Peyer's patch (tissue), 4 donors: ENCODE measurements at places on chromosomes 7 and 10. TPM values are rescaled to one million over a fixed set of nuclear protein-coding genes. Genes with fewer than 3 reads are reported as not detected.

Gene AKR1C4
- 1.1 TPM for total RNA-seq

Gene ARID5B
- 167 TPM for total RNA-seq

Gene A1CF
- 22.3 TPM for total RNA-seq

Gene GFRA1
- total RNA-seq = 4.1 TPM

Gene TAF5
- 7.0 TPM for total RNA-seq

Gene PNLIPRP1
- not detected for total RNA-seq

Gene GIMAP5
- total RNA-seq = 47.0 TPM

DNA sequence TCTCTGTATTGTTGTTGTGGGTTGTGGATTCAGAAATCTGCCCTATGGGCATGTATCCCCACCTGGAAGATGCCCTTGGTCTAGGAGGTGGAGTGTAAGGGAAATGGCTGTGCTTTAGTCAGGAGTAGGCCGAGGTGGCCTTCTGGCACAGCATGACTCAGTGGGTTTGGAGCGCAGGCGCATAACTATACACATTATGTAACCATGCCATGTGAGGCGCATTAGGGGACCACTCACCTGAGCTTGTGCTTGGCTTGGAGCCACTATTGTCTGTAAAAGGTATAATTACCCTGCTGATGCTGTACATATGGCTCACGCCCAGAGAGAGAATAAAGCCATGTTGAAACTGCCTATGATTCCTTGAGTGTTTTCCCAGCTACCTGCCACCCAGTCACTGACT lies 20.6 kb upstream of the ADAMTS14 start:
- DNase-seq = no peak

DNA sequence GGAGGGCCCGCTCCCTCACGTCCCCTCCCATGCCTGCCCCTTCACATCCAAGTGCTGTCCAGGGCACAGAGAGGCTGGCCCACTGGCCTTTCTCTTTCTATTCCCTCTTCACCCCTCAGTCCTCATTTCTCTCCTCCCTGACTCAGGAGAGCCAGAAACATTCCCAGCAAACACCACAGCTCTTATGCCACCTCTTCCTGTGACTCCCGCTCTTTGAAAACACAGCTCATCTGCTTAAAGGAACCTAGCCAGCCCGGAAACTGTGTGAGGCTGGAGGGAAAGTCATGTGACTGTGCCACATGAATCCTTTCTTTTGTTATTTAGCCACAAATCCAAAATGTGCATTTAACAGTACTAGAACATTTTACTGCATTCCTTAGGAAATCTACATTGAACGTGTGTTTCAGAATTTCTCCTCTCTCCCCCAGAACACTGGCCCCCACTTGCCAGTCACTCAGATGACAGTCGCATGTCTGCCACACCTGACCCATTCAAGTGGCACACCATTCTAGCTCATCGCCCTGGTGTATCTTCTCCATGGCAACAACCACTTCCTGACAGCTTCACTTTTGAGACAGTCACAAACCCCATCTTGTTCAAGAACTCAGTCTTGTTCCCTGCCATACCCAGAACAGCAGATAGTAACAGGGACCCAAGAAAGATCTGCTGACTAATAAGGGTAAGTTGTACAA lies 42.8 kb downstream of the GRB10 start:
- no peak for DNase-seq

DNA sequence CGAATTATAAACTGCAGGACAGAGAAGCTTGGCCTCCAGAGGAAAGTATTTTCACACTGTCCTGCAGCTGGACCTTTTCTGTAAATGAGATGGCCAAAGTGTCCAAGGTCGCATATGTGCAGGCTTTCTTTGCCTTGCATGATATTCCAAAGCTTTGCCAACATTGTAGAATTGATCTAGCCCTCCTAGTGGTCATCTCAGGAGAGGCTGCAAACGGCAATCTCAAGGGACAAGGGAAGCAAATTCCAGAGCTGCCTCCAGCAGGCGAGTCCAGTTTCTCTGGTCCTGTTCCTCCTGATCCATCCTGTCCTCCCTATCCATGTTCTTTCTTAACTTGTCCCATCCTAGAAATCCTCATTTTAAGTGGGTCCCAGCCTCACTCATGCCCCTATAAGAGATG lies 373.4 kb upstream of the PCDH15 start:
- no peak for DNase-seq

DNA sequence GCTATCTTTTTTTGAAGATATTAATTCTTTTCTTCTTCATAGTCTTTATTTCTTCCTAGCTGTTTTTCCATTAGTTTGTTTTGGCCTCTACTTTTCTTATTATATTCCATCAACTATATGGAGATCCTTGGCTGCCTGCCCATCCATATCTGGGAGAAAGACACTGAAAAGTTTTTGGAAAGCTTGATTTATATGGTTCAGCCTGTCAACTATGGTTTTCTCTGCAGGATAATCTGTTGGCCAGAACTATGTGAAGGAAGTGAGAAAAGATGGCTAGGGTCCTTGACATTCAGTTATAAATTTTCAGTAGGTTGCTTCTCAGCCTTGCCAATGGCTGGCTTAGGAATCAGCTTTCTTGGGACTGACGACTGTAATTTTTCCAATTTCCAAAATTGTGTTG lies 10.0 kb upstream of the CDK14 start:
- DNase-seq = no peak

DNA sequence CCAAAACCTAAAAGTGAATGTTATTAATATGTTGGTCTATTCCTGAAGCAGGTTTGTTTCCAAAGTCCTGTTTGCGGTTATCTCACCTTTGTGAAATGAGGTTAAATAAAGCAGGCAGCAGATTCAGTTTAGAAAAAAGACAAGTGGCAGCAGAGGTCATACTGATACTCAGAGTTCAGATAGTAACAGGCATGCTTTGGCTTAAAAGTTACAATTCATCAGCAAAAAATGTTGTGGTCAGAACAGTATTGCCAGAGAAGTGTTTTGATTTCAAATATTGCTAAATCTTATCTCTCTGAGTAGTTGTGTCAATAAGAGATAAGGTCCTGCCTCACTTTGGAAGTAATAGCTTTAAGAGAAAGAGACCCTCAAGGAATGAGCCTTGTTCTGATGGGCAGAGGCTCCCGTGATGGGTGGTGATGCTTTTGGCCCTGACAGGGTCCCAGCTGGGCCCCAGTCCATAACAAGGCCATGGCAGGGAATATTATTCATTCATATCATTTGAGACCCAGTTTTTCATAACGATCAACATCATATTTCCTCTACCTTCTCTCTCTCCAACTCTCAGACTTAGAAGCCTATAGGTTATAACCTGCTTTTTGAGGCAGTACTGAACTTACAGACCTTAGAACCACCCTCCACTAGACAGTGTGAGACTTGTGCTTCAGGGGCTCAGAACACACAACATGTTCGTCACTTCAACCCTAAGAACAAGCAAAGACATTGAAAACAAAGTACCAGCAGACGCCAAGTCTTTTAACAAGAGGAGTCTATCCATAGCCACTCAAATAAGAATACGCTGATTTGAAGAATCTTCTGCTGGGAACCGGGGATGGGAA lies 58.5 kb upstream of the AHR start:
- DNase-seq = no peak

DNA sequence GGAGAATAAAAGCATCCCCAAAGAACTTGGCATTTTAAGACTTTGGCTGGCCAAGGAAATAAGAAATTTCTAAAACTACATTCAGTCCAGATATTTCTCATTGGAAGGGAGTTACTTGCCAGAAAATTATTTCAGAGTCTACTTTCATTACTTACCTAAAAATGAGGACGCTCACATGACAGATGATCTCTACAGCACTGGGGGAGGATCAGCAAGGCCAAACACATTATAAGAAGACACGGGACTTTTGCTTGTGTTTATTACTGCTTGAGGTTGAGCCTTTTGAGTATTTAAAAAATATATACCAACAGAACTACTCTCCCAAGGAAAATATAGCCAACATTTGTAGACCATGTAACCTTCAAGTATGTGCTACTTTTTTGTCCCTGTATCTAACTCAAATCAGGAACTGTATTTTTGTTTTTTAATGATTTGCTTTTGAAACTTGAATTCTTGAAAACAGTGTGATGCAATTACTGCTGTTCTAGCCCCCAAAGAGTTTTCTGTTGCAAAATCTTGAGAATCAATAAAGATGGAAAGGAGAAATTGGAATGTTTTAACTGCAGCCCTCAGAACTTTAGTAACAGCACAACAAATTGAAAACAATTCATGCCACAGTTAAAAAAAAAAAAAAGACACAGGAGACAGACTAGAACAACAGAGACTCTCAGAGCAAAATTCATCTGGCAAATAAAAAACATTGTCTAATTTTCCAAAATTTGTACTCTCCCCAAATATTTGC lies 128.1 kb downstream of the ZNF438 start:
- DNase-seq = no peak

GRCh38 chr7:127474457-127474856 lies 81.9 kb upstream of the ZNF800 start:
- DNase-seq = no peak

- DNase-seq = no peak
Measured at GRCh38 chr7:29009947-29010346, 51.8 kb upstream of the TRIL start.

- DNase-seq = no peak
Measured at GRCh38 chr7:117955046-117955445, 81.8 kb upstream of the CTTNBP2 start.

DNA sequence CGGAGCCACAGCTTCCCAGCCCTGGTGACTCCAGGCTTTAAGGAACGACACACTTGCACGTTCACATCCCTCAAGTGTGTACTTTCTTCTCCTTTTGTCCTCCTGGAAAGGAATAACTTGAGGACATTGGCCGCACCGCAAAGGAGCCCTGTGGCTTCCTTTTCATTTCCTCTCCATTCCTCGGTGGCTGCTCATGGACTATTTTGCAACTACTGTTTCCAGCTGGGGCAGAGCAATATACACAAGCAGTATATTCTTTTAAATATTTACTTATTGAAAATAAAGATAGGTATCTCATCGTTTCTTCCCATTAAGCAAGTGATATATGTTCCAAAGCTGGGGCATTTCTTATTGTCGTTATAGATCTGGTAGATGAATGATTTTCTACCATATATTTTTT lies 97.2 kb upstream of the LYZL1 start:
- DNase-seq = no peak

GRCh38 chr7:47721670-47722069 lies 139.8 kb upstream of the TNS3 start:
- DNase-seq = no peak

DNA sequence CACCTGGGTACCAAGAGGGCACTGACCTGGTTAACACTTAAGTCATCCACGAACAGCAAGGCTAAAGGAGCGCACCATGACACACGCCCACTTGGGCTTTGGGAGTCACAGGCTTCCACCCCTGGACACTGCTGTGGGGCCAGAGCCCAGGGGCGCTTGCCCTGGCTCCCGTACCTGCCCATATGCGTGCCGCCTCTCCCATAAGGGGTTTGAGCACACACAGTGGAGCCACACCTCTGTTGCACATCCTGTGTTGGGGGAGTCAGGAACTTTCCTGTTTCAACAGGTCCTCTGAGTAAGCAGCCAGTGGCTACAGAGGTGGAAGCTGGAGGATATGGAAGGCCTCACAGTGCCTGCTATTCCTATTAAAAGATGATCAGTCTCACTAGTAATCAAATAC lies 152.0 kb downstream of the REEP3 start:
- DNase-seq = no peak

DNA sequence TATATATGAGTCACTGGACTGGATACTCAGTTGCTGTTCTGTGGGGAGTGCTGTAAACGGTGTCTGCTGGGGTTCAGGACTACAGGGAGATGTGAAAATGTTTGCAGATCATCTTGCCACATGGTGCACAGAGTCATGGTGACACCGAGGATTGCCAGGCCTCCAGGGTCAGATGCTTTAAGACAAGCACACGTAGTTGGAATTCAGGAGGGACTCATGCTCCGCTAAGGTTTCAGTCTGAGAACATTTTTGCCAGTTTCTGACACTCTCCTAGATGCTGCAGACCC lies 211.3 kb downstream of the CXCL12 start:
- DNase-seq = no peak

- DNase-seq = no peak
Measured at GRCh38 chr10:74186678-74187077, 35.7 kb downstream of the ADK start.

GRCh38 chr7:100095704-100096103 lies 5.5 kb downstream of the MCM7 start:
- no peak for DNase-seq

DNA sequence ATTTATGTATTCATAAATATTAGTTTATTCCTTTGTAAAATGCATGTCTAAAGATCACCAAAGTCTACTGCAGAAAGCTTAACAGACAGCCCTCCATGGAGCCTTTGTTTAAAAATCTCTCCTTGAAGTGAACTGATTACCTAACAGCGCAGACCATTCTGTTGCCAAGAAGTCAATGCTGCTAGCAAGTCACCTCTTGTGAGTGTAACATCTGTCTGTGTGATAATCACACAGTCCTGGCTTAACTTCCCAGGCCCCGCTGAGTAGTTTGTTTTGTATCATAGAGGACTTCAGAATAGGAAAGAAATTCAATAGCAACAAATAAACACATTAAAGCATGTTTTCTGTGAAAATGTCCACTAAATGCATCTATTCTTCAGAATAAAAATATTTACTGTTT lies 435.3 kb upstream of the IGFBP3 start:
- no peak for DNase-seq

DNA sequence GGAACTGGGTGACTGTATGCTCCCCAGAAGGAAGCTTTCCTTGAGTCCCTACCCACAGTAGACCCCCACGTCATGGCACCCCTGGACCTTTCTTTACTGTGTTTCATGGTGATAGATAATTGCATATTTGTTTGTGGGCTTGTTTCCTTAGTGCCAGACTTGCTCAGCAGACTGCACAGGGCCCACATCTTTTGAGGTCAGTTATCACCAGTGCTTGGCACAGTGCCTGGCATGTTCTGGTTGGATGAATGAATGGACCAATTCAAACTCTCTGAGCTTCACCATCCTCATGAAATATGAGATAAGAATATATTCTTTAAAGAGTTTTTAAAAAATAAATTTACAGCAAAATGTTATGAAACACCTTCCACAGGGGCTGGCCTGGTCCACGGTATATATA lies 78.4 kb upstream of the EMX2 start:
- no peak for DNase-seq

DNA sequence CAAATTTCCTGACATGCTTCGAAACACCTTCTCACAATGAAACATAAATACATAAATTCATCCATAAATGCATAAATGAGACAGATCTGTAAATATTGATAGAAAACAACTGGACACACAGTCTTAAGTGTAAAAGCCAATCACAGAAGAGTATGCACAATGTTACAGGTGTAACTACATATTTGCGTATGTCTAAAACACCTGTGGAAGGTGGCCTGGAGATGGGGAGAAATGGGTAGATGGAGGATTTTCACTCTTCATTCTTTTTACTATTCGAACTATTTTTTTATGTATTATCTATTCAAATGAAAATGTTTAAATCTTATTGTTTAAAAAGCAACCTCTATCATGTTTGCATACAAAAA lies 860 bp downstream of the IQUB start:
- no peak for DNase-seq

DNA sequence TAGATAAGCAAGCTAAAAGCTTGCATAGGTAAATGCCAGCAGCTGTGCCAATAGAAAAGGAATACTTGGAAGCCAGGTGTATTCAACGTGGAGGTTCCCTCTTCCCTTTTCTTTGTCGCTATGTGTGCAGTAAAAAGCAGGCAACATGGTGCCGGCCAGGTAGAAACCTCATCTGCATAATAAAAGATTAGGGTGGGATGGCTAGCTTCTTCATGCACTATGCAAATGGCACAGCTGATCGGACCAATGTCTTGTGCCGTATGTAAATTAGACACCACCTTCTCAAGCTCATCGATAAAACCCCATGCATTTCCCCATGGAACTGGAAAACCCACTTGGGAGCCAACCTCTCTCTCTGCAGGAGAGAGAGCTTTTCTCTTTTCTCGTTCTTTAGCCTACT lies 150.9 kb upstream of the FOXK1 start:
- DNase-seq = no peak
